Activated T-cell treated with anti-CD3 and anti-CD28 coated beads, Interleukin-2, amount 50 U/mL, for 1 hour (primary cell): ENCODE measurements at places on chromosomes 2 and 18.

DNA sequence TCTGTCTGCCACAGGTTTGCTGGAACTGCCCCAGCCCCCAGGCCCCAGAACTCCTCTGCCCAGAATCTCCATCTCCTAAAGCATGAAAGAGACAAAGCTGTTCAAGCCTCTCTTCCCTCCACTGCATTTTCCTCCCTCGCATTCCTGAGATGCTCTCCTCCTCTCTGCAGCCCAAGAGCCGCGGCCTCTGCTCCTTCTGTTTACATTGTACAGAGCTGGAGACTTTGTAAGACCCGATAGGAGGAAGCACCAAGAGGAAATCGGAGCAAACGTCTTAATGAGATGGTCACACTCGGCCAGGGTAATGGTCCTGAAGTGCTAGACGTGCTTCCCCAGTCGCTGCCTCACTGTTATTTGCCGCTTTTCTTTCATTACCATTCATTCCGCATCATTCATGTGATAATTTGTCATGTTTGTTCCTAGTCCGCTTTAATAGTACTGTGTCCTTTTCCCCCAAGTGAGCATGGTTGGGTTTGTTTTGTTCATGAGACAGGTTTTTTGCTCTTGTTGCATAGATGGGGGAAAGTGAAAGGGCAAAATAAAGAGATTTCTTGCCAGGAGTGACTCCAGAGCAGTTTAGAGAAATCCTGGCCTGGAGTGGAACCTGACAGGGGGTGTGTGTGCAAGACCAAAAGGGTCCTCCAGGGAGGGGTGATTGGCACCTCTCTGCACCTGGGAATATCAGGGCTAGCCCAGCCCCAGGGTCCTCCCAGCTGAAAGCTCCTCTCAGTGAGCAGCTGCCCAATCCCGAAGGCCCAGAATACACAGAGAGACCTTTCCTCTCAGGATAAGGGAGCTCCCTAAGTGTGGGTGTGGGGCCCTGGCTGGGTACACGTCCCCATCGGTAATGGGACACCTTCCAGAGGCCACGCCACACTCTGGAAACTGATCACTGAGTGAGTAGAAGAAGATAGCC is 44.9 kb upstream of the ID2 start:
- DNase-seq = no peak

- DNase-seq = no peak
These were observed 139.8 kb downstream of the LTBP1 start for GRCh38 chr2:33086400-33087015.

GRCh38 chr2:165794536-165794928 is 485 bp upstream of the GALNT3 start:
- peak; percentile 43 for DNase-seq

DNA sequence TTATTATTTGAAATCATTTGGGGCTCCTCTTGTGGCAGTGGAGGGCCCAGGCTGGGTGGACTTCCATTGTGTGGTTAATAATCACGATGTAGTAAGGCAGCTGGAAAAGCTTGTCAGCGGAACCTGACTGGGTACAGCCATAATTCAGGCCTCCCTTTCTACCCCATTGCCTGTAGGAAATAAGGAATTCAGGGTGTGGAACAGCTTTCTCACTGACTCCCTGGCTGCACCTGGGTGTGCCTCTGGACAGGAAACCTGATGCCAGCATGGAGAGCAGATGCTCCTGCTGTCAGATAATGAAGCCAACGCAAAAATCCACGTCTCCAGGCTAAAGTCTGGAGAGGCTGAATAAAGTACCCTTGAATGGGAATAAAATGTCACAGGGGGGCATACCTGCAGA is 44.2 kb downstream of the LYPD6B start:
- DNase-seq = no peak

DNA sequence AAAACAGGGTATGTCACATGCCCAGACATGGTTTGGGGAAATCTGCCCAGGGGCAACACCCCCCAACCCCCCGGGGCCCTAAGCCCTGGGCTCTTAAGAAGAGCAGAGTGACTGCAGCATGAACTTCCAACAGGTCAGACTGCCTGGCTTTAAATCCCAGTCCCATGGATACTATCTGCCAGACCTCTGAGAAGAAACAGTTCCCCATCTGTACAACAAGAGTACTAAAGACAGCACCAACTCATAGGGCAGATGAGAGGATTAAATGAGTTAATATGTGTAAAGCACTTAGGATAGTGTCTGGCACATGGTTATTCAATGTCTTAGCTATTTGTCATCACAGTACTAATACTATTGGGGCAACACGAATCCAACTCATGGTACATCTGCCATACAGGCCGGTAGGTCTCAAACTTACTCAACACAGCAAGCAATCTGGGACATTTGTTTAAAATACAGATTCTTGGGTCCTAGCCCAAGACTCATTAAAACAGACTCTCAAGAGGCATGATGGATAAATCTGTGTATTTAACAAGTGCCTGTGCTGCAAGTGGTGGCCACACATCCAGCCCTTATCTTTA is 23.4 kb downstream of the CDH2 start:
- DNase-seq = no peak

DNA sequence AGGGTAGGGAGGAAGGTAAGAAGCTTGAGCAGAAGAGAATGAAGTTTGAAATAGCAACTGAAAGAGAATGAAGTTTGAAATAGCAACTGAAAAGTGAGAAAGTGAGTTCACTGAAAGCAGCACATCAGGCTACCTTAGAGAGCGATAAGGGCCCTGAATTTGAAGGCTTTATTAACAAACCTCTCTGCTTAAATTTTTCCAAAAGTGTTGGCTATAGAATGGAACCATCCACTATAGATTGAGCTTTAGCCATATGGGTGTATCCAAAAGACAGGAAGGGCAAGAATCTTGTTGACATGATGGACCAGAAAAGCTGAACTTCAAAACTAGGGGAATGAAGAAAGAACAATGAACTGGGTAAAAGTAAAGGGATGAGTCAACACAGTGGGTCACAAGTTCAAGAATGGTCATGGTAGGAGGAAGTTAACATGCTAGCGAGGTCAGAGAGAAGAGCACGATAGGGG is 122.5 kb downstream of the ASXL3 start:
- no peak for DNase-seq

DNA sequence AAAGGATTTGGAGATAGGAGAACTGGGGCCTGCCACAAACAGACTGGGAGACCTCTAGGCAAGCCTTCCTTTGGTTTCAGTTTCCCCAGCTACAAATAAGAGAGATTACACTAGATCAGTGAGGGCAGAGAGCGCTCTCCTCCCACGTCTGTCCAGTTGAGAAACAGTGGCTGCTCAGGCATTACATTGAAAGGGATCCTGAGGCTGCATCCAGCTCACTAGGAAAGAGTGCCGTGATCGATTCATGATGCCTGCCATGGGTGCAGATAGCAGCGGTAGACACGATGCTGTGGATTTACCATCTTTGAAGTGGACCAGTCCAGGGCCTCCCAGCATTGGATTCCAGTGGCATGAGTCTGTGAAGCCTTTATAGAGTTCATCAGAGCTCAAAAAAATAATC is 62.6 kb downstream of the EN1 start:
- no peak for DNase-seq

- DNase-seq = no peak
These were observed 49.1 kb upstream of the OTX1 start for GRCh38 chr2:63001576-63001975.

- no peak for DNase-seq
These were observed 1.4 kb upstream of the CCDC85A start for GRCh38 chr2:56182420-56182819.

GRCh38 chr18:13878857-13879256 is 36.5 kb downstream of the MC2R start:
- no peak for DNase-seq

GRCh38 chr2:73291093-73291460 is 2.3 kb downstream of the EGR4 start:
- peak; percentile 71 for DNase-seq

- DNase-seq = no peak
These were observed 88.0 kb upstream of the LTBP1 start for GRCh38 chr2:32858713-32859112.

DNA sequence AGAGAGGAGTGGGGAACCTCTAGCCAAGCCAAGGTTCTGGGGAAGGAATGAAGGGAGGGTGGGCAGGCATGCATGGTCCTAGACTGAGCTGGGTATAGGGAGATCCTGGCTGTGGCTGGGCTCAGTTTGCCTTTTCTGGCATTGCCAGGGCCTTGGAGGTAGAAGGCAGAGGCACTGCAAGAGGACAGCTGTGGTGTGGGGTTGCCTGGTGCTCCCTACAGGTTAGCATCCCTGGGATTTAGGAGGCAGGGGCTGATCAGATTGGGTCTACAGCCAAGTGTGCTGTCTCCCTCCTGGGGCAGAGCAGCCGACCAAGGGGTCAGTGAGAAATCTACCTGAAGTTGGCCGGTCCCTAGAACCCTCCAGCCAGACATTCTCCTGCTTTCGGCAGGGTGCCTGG is 15.9 kb downstream of the ABCG8 start:
- DNase-seq = no peak

DNA sequence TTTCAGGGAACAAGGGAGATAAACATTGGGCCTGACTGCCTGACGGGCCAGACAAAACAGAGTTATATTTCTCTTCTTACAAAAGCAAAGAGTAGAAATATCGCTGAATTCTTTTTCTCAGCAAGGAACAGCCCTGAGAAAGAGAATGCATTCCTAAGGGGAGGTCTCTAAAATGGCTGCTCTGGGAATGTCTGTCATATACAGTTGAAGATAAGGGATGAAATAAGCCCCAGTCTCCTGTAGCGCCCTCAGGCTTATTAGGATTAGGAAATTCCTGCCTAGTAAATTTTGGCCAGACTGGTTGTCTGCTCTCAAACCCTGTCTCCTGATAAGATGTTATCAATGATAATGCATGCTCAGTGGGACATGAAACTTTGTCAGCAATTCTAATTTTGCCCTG is 134.9 kb upstream of the CNTNAP5 start:
- DNase-seq = no peak

DNA sequence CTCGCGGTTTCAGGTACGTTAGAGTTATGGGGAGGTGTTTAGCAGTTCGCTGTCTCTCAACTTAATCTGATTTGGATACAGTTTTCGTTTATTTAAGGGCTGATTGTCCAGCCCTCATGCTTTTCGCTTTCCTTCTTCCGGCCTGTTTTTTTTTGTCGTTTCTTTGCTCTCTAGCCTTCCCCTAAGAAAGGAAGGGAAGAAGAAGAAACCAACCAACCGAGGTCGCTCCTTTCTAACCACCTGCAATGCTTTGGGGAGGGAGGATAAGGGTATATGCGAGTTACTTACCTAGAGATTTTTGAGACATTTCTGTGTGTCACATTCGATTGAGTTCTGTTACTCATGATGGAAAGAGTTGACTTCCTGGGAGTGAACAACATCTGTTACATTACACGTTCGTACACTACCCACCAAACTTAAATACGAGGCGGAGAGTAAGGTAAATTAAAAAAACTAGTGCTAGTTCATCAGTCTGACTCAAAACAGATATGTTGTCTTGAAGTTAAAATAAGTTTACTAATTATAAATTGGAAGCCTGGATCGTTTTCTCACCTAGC is 918 bp downstream of the EIF5B start:
- no peak for DNase-seq

DNA sequence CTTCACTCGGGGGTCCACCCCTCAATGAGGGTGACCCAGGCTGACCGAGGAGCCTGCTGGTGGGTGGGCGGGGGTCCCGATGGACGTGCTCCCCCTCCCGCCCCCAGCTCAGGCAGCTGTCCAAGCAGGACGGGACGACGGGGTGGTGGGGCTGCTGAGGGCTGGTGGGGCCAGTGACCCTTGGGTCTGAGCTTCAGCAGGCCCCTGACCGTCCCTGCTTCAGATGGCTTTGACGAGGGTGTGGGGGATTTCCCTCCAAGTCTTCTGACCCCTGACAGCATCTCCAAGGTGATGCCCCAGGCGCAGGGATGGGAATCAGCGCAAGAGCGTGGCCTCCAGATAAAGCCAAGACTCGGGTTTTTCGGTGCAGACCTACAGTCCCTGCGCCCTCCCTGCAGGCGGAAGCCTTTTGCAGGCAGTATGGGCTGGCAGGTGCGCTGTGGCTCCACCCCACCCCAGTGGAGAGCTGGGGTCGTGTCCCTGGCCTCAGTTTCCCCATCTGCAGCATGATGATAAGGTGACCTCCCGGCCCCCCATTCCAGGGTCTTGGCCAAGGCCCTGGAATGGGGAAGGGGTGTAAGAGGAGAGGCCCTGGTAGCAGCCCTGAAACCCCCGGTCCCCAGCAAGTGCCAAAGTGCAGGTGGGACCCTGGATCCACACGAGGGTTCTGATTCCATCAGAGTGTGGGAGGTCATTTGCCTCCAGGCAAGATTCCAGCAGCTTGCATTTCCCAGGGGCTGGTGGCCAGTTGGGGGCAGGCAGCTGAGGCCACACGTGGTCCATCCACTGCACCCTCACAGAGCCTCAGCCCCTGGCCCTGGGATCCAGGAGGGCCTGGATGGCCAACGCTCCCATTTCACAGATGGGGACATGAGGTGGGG is 8.7 kb downstream of the CROCC2 start:
- no peak for DNase-seq

GRCh38 chr2:101329026-101329425 is 20.5 kb upstream of the RNF149 start:
- no peak for DNase-seq

GRCh38 chr2:216548901-216549331 is 50.3 kb downstream of the RPL37A start:
- DNase-seq = no peak

DNA sequence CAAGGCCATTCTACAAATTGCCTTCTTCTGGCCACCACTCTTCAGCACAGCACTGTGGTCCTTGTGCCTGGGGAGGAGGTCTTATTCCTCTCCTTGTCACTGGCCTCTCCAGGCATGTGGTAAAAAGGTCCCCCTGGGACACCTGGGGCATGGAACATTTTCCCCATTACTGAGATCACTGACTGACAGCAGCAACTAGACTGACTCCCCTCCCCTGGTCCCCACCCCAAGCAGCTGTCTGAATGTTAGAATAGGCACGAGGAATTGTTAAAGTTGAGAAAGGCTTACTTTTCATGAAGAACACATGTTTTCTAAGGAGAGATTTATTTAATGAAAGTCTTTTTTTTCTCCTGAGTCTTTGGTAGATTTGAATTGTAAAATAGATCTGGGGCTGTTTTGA is 39.5 kb upstream of the RTN4 start:
- DNase-seq = no peak

- no peak for DNase-seq
These were observed 16.1 kb downstream of the MTX2 start for GRCh38 chr2:176285321-176285720.

DNA sequence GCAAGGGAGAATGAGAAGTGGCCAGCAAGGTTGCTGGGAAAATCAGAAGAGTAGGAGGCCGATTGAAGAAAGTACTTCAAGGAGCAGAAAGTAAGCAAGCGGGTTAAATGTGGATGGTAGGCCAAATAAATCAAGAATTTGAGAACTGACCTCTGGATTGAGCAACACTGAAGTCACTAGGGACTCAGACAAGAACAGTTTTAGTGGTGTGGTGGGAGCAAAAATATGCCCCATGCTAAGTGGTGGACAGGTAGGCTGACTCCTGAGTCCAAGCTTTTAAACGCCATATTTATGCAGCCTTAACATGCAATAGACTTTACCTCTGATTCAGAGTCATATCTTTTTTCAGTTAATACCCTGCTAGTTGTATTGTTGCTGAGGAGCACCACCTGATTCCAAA is 4.5 kb downstream of the TRABD2A start:
- DNase-seq = no peak

DNA sequence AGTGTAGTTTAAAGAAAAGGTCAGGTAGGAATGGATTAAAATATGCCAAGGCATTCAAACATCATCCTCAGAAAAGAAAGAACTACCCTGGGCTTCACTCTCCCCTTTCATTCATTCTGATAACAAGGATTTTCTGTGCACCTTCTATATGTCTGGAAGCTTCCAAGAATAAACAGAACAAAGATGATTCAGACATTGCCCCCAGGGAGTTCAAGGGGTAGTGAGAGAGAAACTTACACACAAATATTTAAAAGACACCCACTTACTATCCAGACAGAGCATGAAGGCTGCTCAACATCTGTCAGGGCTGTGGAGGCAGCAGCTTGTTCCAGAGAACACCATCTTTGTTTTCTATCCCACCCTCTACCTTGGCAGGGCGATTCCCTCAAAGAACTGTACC is 140.5 kb downstream of the ALK start:
- no peak for DNase-seq
